Activated CD4-positive, CD25-positive, alpha-beta regulatory T cell (primary cell): ENCODE measurements at places on chromosomes 2 and 18.
A peak's percentile ranks its signal among the peaks of the same experiment; 100 is the strongest.

GRCh38 chr2:27690052-27690451 is 26.4 kb downstream of the SLC4A1AP start:
- DNase-seq: no peak

GRCh38 chr18:9521770-9522169 is 46.5 kb downstream of the RALBP1 start:
- DNase-seq: no peak

GRCh38 chr18:9764011-9764481 is 55.9 kb downstream of the RAB31 start:
- no peak for DNase-seq

- DNase-seq: no peak
These were observed 4.2 kb downstream of the KYNU start for GRCh38 chr2:142881619-142882018.

- DNase-seq: no peak
These were observed 977 bp downstream of the SLC8A1 start for GRCh38 chr2:40450796-40451430.

DNA sequence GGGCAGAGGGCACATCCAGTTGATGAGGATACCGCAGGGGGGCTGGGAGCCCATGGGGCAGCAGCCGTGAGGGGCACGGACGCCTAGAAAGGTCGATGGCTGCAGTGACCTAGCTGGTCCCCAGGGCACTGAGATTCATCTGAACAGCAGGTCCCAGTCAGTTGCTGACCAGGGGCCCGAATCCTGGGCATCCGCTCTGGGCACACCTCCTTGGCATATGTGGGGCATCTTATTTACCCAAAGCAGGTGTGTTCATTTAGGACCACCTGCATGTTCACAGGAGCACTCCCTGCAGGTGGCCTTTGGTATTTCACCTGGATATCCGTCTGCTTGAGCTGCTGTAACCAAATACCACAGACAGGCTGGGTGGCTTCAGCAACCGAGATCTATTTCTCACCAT is 72.0 kb upstream of the ODC1 start:
- DNase-seq: no peak

DNA sequence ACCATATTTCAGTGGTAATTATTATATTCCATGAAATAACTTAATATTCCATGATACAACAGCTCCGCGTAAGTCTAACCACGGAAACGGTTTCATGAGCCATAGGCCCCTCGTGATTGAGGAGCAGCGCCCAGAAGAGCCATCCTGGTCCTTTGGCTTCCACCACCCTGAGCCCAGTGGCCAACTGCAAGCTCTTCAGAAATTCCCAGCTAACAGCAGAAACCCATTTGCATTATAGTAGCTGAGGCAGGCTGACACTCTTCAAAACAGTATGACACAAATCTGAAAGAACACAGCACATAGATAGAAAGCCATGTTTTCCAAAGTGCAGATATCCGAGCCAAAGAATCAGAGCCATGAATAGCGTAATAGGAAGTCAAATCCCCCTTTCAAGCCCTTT is 120.9 kb upstream of the NFATC1 start:
- no peak for DNase-seq

DNA sequence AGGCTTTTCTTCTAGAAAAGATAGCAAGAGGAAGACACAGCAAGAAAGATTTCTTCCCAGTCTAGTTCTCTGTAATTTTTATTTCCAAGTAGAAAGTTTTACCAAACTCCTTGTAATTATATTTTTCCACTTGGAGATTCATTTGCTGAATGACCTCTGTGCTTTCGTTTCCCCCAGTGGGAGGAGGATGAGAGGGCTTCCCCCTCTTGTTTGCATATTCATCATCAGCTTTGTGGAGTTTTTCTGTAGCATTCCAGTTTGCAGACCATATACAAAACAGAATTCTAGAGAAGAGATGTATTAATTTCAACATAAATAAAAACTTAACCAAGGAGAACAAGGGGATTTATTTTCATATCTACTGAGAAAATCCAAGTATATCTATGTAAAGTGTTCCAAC is 51.3 kb downstream of the RMDN2 start:
- no peak for DNase-seq

DNA sequence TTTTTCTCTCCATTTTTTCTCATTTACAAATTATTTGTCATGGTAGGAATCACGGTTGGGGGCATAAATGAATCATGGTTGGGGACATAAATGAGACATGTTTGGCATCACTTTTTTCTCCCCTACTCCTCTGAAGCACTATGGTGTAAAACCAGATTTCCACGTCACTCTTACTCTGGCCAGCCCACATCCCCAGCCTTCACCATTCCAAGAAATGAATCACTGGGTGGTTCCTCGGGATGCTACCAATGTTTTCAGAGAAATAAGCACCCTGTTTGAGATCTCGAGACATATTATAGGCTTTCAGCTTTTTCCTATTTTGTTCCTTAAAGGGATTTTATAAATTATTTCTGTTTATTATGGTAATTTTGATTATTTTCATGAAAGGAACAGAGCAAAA is 155.0 kb upstream of the SLC8A1 start:
- DNase-seq: no peak

DNA sequence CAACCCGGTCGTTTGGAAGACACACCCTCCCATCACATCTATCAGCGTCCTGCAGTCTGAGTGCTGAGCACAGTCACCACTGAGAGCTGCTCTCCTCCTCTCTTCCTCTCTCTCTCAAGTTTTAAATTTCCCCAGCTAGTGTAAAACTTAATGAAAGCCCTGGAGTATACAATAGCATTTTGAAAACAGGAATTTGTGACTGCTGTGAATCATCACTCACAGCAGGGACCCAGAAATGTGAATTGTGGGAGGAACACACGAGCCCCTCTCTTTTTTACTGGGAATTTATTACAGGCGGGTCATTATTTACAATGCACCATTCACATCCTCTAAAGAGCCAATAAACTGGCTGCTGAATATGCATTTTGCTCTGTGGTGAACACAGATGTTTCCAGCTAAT is 185.0 kb upstream of the SMIM21 start:
- DNase-seq: no peak

- no peak for DNase-seq
These were observed 254.2 kb downstream of the KCNS3 start for GRCh38 chr2:18132697-18133096.

DNA sequence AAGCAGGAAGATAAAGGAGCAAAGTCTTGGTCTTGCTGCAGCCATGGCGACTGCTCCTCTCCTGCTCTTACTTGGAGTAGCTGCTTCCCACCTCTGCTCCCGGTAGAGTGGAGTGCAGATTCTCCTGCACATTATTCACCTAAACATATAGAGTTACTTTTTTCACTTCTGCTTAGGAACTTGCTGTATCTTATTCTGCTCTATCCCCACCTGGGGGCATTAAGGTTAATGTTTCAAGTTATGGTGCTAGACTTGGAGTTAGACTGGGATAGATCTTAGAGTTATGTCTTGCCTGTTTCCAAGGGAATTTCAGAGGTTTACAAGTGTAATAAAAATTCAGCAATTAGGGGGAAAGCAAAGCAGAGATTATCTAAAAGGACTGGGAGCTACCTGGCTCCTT is 144.2 kb downstream of the SETBP1 start:
- no peak for DNase-seq

GRCh38 chr2:55033076-55033742 is 17.0 kb downstream of the RTN4 start:
- no peak for DNase-seq

DNA sequence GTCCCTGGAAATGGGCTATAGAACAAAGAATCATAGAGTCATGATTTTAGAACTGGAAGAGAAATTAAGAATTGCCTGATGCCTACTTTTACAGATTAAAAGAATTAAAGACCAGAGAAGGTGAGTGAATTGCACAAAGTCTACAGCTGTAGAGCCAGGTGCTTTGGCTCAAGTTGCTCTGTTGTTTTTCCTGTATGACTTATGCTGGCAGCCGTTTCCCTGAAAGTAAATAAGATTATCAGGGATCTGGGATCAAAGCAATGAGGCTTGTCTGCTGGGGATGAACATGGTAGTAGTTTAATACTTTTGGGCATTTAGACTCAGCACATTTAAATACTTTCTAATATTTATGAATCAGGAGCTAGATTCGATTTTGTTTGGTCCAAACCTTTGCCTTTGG is 166.9 kb downstream of the PRPF40A start:
- DNase-seq: no peak

GRCh38 chr2:65465124-65465523 is 32.7 kb upstream of the SPRED2 start:
- no peak for DNase-seq

GRCh38 chr18:58996131-58996641 is 131.5 kb downstream of the ZNF532 start:
- no peak for DNase-seq

GRCh38 chr2:64819774-64820688 is 166.3 kb upstream of the SERTAD2 start:
- DNase-seq: peak; percentile 21

- DNase-seq: no peak
These were observed 4.7 kb downstream of the SERTAD2 start for GRCh38 chr2:64649013-64649484.

- DNase-seq: no peak
These were observed 54.6 kb downstream of the FANCL start for GRCh38 chr2:58186501-58186900.

DNA sequence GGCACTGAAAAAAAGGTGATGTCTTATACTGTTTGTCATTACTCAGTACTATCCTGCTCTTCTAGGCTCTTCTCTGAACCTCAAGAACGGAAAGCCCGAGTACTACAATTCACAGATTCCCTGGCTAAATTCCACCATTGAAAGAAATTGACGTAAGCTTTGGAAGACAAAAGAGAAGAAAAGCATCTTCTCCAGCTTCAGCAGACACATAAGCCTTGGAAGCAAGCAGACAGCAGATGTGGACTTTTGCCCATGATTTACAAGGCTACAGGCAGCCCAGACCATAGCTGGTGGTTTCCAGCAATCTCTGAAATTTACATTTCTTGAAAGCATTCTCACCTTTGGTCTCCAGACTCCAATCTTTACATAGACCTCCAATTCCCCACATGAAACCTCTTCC is 289.0 kb downstream of the C1D start:
- DNase-seq: no peak

GRCh38 chr2:63855418-63856302 is 14.0 kb downstream of the UGP2 start:
- DNase-seq: no peak

DNA sequence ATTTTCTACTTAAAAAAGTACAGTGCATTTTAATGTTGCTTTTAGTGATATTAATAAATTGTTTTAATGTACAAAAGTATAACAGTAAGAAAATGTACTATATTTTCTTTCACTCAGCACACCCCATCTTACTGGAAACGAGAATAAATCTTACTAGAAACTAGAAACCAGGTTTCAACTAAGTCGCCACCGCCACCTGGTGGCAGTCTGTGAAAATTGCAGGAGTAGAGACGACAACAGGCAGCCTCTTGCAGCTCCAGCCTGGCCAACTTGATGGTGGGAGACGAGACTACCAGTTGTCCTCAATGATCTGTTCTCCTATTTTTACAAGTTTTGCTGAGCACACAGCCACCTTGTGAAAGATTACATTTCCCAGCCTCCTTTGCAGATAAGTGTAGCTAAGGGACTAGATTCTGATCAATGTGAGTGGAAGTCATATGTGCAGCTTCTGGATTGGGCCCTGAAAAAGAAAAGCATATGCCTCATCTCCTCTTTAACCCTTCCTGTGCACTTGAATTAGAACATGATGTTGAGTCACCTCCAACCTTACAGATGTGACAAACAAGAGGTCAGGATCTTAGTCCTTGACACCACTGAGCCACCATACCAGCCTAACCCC is 8.7 kb downstream of the OTOF start:
- no peak for DNase-seq

- no peak for DNase-seq
These were observed 20.0 kb downstream of the DUSP11 start for GRCh38 chr2:73759904-73760303.
